SIG-M5 (cell line): ENCODE measurements at places on chromosomes 1 and 21.

DNA sequence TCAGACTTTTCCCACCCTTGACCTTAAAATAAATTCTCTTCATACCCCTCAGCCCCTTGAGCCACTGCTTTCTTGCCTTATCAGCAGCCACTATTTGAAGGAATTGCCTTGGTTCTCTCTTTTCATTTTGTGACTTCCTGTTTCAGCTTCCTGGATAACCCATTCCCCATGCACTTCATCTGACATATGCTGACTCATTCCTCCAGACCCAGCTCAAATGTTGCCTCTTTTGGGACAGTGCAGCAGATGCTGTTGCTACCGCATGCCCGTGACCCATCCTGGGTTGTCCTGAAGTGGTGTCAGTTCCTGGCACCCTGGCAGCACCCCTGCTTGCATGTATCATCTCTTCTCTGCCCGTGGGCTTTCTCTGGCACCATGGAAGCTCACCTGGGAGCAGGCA lies 496.1 kb downstream of the PTPRU start:
- no peak for DNase-seq

DNA sequence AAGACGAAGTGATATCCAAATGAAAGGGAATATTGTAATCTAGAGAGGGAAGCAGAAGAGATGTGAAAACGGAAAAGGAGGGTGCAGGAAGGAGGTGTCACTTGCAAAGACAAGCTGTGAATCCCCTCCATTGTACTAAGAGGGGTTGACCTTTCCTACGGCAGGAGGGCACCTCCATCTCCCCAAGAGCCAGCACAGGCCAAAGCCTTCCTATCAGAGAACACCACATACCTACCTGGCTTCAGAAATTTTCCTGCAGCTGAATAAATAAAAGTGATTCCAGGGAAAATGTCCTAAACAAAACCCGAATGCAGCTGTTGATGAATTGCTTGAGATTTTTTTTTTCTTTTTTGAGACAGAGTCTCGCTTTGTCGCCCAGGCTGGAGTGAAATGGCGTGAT lies 14.3 kb downstream of the KANK4 start:
- DNase-seq = no peak

DNA sequence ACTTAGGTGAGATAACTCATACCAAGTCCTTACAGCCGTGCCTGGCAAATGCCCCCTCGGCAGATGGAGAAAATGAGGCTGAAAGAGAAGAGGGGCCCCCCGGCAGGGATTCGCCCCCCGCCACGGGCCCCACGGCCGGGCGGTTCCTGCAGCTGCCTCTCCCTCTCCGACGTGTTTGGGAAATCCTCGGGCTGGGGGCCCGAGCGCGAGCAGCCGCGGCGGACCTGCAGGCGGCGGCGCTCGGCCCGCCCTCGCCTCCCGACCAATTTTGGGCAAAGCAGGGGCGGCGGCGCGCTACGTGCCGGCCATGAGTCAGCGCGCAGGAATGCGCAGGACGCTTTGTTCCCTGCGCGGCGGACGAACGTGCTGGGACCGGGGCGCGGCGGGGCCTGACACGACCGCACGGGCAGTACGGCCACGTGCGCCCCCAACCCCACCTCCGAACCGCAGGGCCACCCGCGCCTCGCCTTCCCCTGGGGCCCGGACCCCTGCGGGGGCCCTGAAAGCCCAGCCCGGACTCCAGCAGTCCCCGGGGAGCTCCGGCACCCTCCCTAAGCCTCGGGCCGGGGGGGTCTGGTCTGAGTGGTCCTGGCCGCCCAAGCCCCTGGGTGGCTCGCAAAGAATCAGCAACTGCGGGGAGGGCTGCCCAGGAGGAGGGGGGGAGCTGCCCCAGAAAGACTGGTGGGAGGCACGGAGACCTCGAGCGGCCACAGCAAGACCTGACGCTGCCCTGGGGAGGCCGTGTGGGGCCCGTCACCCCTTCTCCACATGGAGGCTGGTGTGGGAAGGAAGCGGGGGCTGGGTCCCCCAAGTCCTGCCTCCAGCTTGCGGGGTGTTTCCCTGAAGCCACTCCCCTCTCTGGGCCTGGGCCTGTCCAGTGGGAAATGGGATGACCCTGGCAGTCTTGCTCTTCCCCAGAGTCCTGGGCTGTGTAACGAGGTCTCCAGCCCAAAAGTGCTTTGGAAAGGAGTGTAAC lies 11.9 kb upstream of the EDN2 start:
- DNase-seq = no peak

DNA sequence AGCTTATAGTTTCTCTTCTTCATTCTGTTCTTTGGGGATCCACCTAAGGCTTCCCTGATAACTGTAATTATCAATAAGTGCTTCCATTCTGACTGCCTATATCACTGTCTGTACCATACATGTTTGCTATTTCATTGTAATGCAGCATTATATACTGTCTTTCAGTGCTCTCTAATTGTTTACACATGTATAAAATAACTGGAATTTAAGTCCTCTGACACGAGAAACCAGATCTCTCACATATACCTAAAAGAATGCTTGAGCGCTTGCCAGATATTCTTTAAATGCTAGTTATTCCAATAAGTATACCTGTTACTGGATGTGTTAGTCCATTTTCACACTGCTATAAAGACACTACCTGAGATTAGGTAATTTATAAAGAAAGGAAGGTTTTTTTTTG lies 34.7 kb downstream of the CELF3 start:
- DNase-seq = no peak

GRCh38 chr1:178019622-178020021 lies 49.8 kb upstream of the SEC16B start:
- no peak for DNase-seq
